Myocyte (in vitro differentiated cells): ENCODE measurements at places on chromosomes 4 and X. TPM values are rescaled to one million over a fixed set of nuclear protein-coding genes. Genes with fewer than 3 reads are reported as not detected.

DNA sequence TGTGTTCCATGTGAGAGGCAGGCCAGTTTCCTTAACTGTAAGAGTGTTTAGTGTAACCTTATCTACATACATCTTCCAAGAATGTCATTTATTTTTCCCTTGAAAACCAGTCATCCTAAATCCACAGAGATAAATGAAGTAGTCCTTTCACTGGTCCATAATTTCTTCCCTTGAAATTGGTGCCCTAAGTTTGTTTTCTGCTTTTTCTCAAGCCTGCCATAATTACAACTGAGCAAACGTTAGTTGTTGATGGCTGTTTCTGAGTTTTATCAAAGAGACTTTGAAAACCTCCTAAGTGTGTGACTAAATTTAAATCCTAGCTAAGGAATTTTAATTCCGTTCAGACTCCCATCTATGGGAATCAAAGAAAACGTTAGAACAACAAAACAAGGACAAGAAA is 3.6 kb upstream of the TDO2 start:
- peak; percentile 11 for DNase-seq

DNA sequence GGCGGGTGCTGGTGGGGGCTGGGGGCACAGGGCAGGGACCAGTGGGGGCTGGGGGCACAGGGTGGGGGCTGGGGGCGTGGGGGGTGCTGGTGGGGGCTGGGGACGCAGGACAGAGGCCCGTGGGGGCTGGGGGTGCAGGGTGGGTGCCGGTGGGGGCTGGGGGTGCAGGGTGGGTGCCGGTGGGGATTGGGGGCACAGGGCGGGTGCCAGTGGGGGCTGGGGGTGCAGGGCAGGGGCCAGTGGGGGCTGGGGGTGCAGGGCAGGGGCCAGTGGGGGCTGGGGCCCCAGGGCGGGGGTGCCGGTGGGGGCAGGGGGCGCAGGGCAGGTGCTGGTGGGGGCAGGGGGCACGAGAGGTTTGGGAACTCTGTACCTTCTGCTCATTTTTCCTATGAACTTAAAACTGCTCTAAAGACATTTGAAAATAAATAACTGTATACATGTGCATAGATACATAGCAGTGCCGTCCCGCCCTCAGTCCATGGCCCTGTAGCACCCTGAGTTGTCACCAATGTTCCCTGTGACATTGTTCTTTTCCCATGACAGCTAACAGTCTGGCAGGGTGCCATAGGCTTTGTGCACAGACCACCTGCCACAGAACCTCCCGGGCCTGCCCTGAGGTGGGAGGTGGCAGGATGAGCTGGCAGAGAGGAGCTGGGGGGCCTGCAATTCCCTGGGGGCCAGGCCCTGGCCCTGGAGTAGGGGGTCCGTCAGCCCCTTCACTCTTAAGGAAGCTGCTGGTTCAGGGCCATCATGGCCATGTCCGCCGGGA is 35.6 kb upstream of the ADRA2C start:
- DNase-seq, result no peak

- no peak for DNase-seq
Observed at GRCh38 chr4:17717301-17717700, 64.1 kb downstream of the FAM184B start.

GRCh38 chr4:185196437-185196836 is 7.4 kb downstream of the CFAP97 start:
- DNase-seq, result no peak

GRCh38 chr4:140703463-140703862 is 52.7 kb downstream of the TBC1D9 start:
- peak; percentile 51 for DNase-seq

DNA sequence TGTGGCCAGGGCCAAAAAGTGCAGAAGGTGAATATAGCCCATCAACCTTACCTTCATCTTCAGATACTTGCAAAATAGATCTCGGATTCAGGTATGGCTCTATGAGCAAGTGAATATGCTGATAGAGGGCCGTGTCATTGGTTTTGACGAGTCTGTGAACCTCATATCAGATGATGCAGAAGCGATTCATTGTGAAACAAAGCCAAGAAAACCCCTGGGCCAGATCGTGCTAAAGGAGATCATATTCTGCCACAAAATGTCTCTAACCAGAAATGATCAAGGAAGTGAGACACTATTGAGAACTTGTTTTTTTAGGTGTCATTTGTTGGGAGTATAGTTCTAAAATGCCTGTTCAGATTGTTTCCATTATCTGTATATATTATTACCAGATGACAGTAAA is 48.3 kb downstream of the PDK3 start:
- DNase-seq, result no peak

GRCh38 chrX:133413218-133413925 is 1.9 kb downstream of the GPC4 start:
- no peak for DNase-seq

GRCh38 chr4:15318621-15319348 is 109.0 kb upstream of the C1QTNF7 start:
- DNase-seq, result no peak

DNA sequence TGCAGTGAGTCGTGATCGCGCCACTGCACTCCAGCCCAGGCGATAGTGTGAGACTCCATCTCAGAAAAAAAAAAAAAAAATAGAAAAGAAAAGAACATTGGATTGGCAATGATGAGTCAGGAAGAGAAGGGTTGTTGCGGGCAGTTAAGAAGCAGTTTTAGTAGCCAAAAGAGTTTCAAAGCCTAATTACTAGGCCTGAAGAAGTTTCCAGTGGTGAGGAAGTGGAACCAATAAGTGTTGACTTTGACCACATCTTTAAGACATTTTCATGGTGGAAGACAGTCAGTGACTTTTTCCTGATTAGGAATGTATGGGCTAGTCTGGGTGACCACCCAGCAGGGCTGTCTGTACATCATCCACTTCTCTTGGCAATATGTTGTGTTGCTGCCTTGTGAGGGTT is 442.3 kb downstream of the AFF2 start:
- DNase-seq, result no peak

DNA sequence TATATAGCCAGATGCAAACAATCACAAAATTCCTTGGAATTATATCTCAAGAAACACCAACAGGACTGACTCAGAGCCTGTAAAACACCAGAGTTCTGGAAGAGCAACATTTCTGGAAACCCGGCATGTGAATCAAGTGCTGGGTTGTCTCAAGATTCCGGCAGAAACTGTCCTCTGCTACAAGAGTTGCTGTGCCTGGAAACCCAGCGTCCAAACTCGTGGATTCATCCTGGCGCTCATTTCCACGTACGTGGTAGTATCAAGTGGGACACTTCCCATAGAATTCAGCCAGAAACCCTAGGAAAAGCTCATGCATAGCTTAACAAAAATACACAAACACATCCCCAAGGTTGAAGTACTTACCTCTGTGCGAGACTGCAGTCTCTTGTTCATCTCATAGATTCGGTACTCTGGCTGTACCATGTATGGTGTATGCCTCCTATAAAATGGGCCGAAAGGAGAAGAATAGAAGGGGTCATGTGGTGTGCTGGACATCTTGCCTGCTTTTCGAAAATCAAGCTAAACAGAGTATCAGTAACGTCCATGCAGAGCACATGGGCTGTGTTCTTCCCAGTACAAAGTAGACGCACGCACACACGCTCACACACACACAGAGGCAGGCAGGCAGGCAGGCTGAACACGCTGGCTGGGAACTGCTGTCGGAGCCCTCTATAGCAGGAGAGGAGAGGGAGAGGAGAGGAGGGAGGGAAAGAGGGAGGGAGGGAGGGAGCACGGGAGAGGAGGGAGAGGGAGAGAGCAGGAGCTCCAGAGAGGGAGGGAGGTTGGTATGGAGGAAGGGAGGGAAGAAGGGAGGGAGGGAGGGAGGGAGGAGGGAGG is at the start of gene LDB2:
Gene LDB2 (minus strand): TSS at position 655 of the 837 bp plus-strand sequence.
- no peak for DNase-seq

DNA sequence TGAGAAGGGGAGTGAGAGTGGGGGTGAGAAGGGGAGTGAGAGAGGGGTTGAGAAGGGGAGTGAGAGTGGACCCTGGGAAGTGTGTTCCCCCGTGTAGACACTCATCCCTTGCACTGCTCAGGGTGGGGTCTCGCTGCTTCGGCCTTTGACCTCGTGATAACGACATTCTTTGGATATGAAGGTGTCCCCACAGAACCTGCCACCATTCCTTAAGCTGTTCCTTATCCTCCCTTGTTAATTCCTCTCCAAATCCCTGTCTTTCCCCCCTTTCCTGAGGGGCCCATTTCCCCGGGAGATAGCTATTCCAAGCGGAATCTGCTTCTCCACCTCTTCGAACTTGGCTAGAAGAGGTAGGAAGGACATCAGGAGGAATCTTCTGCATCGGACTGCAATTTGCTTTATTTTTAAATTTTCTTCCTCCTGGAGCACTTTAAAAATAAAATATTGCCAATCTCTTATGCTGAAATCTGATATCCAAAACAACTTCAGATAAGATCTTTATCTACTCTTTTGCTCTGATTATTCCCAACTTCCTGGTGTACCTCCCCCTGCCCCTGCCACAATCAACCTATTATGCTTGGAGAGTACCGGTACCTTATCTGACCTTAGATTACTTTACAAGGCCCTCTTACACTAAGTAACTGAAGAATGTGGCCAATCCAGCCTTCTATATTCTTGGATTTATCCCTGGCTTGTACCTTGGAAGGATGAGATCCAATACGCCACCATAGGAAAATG is 15.6 kb downstream of the TRIML1 start:
- no peak for DNase-seq

Gene STEEP1
- total RNA-seq, result 15.6 and 18.3 TPM in 2 replicates

Gene GNRHR
- total RNA-seq, result not detected in 2 replicates

Gene STBD1
- 12.5 and 15.8 TPM in 2 replicates for total RNA-seq

Gene DGAT2L6
- not detected in 2 replicates for total RNA-seq

Gene TRIM75
- not detected in 2 replicates for total RNA-seq

Gene NIPAL1
- 0.27 and 3.1 TPM in 2 replicates for total RNA-seq
